ENCODE measurements at places on chromosomes 16 and 17. TPM values are rescaled to one million over a fixed set of nuclear protein-coding genes. Genes with fewer than 3 reads are reported as not detected.

Gene HEATR9
- polyA plus RNA-seq: not detected

Gene CD300A
- 0.07 TPM for polyA plus RNA-seq

Gene GNG13
- polyA plus RNA-seq: not detected

Gene SPHK1
- polyA plus RNA-seq: 50.2 TPM

Gene KRT40
- polyA plus RNA-seq: 0.03 TPM

Gene KRTAP1-3
- not detected for polyA plus RNA-seq

Gene DHRS7B
- 34.0 TPM for polyA plus RNA-seq

Gene TPPP3
- 0.96 TPM for polyA plus RNA-seq

Gene PRAC2
- polyA plus RNA-seq: not detected

Gene GCGR
- polyA plus RNA-seq: not detected

Gene KCNG4
- polyA plus RNA-seq: not detected

Gene P2RX1
- polyA plus RNA-seq: not detected

Gene NUP88
- polyA plus RNA-seq: 64.9 TPM

Gene SPN
- polyA plus RNA-seq: 0.07 TPM

Gene PRAC1
- polyA plus RNA-seq: not detected

Gene CRHR1
- polyA plus RNA-seq: not detected

Gene FNDC8
- polyA plus RNA-seq: not detected

Gene PYY
- polyA plus RNA-seq: not detected

Gene GJD3
- not detected for polyA plus RNA-seq

GRCh38 chr16:12203780-12204351 is 227.3 kb downstream of the SNX29 start:
- H3K36me3 ChIP-seq: peaks cover 3% of the 10 kb centered on the region
- H3K27ac ChIP-seq: no peak overlapping the region
- H3K4me3 ChIP-seq: no peak overlapping the region
- peaks cover 10% of the 10 kb centered on the region for H3K4me1 ChIP-seq
- DNase-seq: no peak

GRCh38 chr17:4518901-4519300 is 20.2 kb downstream of the SPNS2 start:
- no peak overlapping the region for H3K27ac ChIP-seq
- DNase-seq: no peak
- no peak overlapping the region for H3K4me3 ChIP-seq
- peaks cover 12% of the 10 kb centered on the region for H3K4me1 ChIP-seq

GRCh38 chr17:2385240-2386210 is 15.3 kb downstream of the MNT start:
- no peaks in the 10 kb centered on the region for H3K27me3 ChIP-seq
- DNase-seq: no peak
- H3K4me3 ChIP-seq: no peak overlapping the region
- peaks cover 2% of the 10 kb centered on the region for H3K4me1 ChIP-seq
- H3K36me3 ChIP-seq: peaks cover 14% of the 10 kb centered on the region

DNA sequence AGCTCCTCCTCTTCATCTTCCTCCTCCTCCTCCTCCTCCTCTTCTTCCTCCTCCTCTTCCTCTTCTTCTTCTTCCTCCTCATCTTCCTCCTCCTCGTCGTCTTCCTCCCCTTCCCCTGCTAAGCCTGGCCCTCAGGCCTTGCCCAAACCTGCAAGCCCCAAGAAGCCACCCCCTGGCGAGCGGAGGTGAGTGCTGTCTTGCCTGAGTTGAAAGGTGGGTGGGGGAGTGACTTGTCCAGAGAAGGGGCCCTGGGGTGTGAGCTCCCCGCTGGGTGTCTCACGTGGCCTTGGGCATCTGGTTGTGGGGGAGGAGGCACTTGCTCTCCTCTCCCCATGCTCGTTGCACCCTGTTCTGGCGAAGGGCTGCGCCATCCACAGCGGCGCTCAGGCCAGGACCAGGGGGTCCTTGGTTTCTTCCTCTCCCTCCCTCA is 8.0 kb downstream of the ELOB start:
- peaks cover 80% of the 10 kb centered on the region for H3K36me3 ChIP-seq
- no peak for DNase-seq
- H3K4me3 ChIP-seq: no peak overlapping the region
- H3K4me1 ChIP-seq: peaks cover 9% of the 10 kb centered on the region
- H3K27me3 ChIP-seq: no peaks in the 10 kb centered on the region

DNA sequence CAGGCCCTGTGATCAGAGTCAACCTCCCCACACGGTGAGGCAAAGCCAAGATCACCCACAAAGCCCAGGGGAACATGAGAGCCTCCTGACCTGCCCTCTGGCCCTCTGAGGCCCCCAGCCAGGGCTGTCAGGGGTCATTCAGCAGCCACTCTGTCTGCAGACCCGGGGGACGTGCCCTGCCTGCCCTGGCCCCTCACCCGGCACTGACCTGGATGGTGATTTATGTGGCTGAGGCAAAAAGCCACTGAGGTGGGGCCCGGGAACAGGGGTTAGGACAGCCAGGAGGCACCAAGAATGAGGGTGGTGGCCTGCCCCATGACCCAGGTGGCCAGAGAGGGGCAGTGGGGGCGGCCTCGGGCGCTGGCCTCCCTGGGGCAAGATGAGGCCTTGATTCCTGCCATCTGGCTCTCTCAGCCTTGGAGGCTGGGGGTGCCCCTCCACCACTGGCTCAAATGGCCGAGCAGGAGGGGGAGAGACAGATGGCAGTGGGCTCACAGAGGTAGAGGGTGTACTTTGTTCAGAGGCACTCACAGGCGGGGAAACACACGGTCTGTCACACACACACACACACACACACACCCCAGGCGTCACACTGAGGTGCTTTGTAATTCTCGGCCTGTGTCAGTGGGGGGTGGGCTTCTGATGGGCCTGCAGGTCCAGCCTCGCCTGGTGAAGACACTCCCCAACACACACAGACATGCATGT is 174.0 kb upstream of the GSE1 start:
- no peak for DNase-seq
- no peak overlapping the region for H3K4me3 ChIP-seq
- H3K4me1 ChIP-seq: no peaks in the 10 kb centered on the region
- no peak overlapping the region for H3K27ac ChIP-seq
- H3K27me3 ChIP-seq: peaks cover 34% of the 10 kb centered on the region

DNA sequence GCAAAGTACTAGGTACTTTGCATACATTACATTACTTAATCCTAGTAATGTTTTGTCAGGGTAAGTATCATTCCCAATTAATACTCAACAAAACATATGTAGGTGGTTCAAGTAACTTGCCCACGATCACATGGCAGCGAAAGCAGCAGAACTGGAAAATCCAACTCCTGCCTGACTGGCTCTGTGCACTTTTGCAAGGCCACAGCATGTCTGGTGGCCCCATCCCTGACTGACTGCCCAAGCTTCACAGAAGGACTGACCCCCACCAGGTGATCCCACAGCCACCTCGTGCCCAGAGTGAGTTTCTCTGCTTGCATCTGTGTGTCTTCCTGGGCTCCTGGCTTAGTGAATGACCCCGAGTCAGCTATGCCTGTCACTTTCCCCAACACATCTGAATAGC is 11.4 kb downstream of the CNP start:
- H3K4me3 ChIP-seq: no peak overlapping the region
- H3K36me3 ChIP-seq: peaks cover 47% of the 10 kb centered on the region
- peaks cover 5% of the 10 kb centered on the region for H3K4me1 ChIP-seq
- no peak overlapping the region for H3K27ac ChIP-seq
- no peaks in the 10 kb centered on the region for H3K27me3 ChIP-seq
- DNase-seq: no peak

GRCh38 chr17:17590883-17591354 is 589 bp downstream of the PEMT start:
- no peaks in the 10 kb centered on the region for H3K27me3 ChIP-seq
- H3K36me3 ChIP-seq: no peaks in the 10 kb centered on the region
- peak overlapping the region; percentile 82 for H3K27ac ChIP-seq
- peaks cover 40% of the 10 kb centered on the region for H3K4me1 ChIP-seq
- peak overlapping the region; percentile 98 for H3K4me3 ChIP-seq

GRCh38 chr17:27895123-27895895 is 2.1 kb upstream of the LYRM9 start:
- peaks cover 3% of the 10 kb centered on the region for H3K4me1 ChIP-seq
- H3K27ac ChIP-seq: no peak overlapping the region
- no peaks in the 10 kb centered on the region for H3K27me3 ChIP-seq
- no peak for DNase-seq
- H3K4me3 ChIP-seq: no peak overlapping the region

DNA sequence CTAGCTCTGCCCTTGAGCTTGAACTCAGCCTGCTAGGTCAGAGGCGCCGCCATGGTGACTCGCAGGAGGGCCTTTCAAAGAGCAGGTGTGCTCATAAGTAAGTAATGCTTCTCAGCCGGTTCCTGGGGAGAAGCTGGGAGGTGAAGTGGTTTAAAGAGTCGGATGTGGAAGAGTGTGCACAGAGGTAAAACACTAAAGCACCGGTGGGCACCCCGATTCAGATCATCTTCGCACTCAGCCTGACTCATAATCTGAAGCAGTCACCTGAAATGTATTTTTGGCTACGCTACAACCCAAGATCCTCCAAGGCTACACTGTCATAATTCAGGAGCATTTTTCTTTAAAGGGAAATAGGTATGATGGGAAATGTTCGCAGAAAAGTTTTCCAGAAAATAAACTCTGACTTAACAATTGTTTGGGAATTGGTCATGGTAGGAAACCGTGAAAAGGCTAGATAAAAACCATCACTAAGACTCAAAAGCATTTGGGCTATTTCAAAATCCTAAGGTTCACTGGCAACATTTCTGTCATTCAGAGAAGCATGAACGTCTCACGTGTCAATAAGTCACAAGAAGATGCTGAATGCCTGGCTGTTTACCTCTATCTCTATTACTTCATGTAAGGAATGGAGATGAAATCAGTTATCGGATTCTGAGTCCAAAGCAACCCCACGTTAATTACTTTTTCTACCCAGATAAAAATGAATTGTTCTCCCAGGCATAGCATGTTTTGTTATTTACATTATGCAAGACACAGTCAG is 17.8 kb downstream of the CDH8 start:
- H3K36me3 ChIP-seq: no peaks in the 10 kb centered on the region
- H3K27ac ChIP-seq: no peak overlapping the region
- H3K4me3 ChIP-seq: no peak overlapping the region
- no peak for DNase-seq

GRCh38 chr16:87918866-87919680 is 17.3 kb downstream of the CA5A start:
- H3K27ac ChIP-seq: no peak overlapping the region
- no peak for DNase-seq
- peaks cover 5% of the 10 kb centered on the region for H3K4me1 ChIP-seq
- H3K27me3 ChIP-seq: peaks cover 9% of the 10 kb centered on the region
- no peak overlapping the region for H3K4me3 ChIP-seq
- no peaks in the 10 kb centered on the region for H3K36me3 ChIP-seq

- no peaks in the 10 kb centered on the region for H3K4me1 ChIP-seq
- H3K27ac ChIP-seq: no peak overlapping the region
- H3K4me3 ChIP-seq: no peak overlapping the region
Observed at GRCh38 chr17:60995680-60996079, 318.0 kb downstream of the BCAS3 start.

DNA sequence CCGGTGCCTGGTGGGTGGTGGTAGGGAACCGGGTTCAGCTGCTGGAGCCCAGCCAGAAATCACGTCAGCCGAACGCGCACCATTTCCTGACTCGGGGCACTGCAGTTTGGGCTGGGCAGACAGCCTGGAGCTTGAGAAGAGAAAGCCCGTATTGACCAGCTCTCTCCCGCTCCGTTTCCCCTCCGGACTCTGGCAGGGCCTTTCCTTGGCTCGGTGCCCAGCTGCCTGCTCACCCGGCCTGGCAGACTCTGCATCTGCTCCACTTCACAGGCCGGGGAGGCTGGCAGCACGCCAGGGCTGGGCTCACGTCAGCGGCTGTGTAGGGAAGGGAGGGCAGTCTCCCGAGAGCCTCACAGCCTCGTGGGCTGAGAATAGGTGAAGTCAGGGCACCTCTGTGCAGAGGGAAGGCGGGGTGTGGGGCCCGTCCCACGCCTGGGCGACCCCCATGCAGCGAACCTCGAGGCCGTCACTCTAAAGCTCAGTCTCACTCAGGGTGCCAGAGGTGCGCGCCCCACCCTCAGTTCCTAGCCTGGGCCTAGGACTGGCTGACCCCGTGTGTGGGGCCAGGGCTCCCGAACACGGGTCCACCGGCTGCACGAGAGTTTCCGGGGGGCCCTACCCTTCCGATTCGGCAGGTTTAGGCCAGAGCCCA is 59.1 kb downstream of the OR1D5 start:
- H3K36me3 ChIP-seq: peaks cover 28% of the 10 kb centered on the region
- peak overlapping the region; percentile 66 for H3K27ac ChIP-seq
- DNase-seq: peak; percentile 80
- no peaks in the 10 kb centered on the region for H3K27me3 ChIP-seq
- H3K4me1 ChIP-seq: peaks cover 15% of the 10 kb centered on the region

DNA sequence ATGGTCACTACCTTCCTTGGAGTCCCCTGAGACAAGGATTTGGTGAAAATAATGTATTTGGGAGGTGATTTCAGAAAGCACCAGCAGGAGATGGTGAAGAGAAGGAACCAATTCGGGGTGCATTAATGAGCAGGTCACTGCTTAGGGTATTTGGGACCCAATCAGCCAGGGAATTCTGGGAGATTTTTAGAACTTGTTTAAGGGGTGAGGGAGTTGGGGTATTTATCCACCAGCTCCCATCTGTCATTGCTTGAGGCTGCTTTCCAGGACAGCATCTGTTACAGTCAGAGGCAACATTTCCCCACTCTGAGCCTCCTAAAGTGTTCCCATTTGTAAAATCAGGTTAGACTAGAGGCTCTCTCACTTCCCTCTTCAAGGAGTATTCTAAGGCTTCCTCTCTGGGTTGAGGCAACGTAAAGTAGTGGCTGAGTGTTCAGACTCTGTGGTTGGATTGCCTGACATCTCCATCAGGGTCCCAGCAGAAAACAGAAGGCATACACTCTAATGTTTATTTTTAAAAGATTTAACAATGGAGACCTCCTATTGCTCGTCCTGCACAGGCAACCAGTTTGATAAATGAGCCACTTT is 60.9 kb downstream of the CLEC19A start:
- no peak overlapping the region for H3K27ac ChIP-seq
- H3K4me3 ChIP-seq: no peak overlapping the region
- H3K4me1 ChIP-seq: no peaks in the 10 kb centered on the region
- no peaks in the 10 kb centered on the region for H3K36me3 ChIP-seq

GRCh38 chr17:30821871-30822723 is 2.4 kb downstream of the CRLF3 start:
- H3K27ac ChIP-seq: no peak overlapping the region
- peaks cover 27% of the 10 kb centered on the region for H3K4me1 ChIP-seq
- no peak for DNase-seq
- no peaks in the 10 kb centered on the region for H3K36me3 ChIP-seq
- no peaks in the 10 kb centered on the region for H3K27me3 ChIP-seq

- H3K4me1 ChIP-seq: no peaks in the 10 kb centered on the region
- H3K27me3 ChIP-seq: no peaks in the 10 kb centered on the region
- no peak for DNase-seq
- no peak overlapping the region for H3K27ac ChIP-seq
- H3K4me3 ChIP-seq: no peak overlapping the region
Observed at GRCh38 chr17:59533694-59534093, 31.7 kb upstream of the DHX40 start.

GRCh38 chr17:77203436-77203835 is 62.7 kb downstream of the SEC14L1 start:
- peaks cover 23% of the 10 kb centered on the region for H3K36me3 ChIP-seq
- H3K4me1 ChIP-seq: peaks cover 10% of the 10 kb centered on the region
- DNase-seq: no peak
- no peak overlapping the region for H3K4me3 ChIP-seq

- H3K4me1 ChIP-seq: peaks cover 7% of the 10 kb centered on the region
- no peak overlapping the region for H3K4me3 ChIP-seq
- no peak for DNase-seq
- peaks cover 4% of the 10 kb centered on the region for H3K36me3 ChIP-seq
Observed at GRCh38 chr17:74838274-74838673, 21.4 kb downstream of the GRIN2C start.

GRCh38 chr17:74307984-74308773 is 17.8 kb upstream of the KIF19 start:
- no peak for DNase-seq
- H3K4me1 ChIP-seq: no peaks in the 10 kb centered on the region
- no peak overlapping the region for H3K27ac ChIP-seq
- H3K36me3 ChIP-seq: no peaks in the 10 kb centered on the region
- no peak overlapping the region for H3K4me3 ChIP-seq

Data from keratinocyte (primary cell).